Tracheal epithelial cell (primary cell): ENCODE measurements at places on chromosomes 1 and 21. TPM values are rescaled to one million over a fixed set of nuclear protein-coding genes. Genes with fewer than 3 reads are reported as not detected.

ERICH3 gene
- total RNA-seq: under 0.01 TPM in 1 of 2 replicates, not detected in the other

TRIM67 gene
- not detected in 2 replicates for total RNA-seq

RNPC3 gene
- total RNA-seq: 1.2 and 3.8 TPM in 2 replicates

ZBTB8A gene
- 6.7 and 10.4 TPM in 2 replicates for total RNA-seq

RGL1 gene
- total RNA-seq: 0.43 and 1.7 TPM in 2 replicates

HES3 gene
- not detected in 2 replicates for total RNA-seq

PLEKHO1 gene
- 3.8 and 18.3 TPM in 2 replicates for total RNA-seq

RIIAD1 gene
- not detected in 2 replicates for total RNA-seq

KRTAP6-2 gene
- not detected in 2 replicates for total RNA-seq

MNDA gene
- total RNA-seq: not detected in 2 replicates

CR1 gene
- total RNA-seq: not detected in 2 replicates

OR2T11 gene
- not detected in 2 replicates for total RNA-seq

KIF26B gene
- 3.0 and 3.1 TPM in 2 replicates for total RNA-seq

LCE2C gene
- not detected in 2 replicates for total RNA-seq

GSTM1 gene
- 0.96 and 5.1 TPM in 2 replicates for total RNA-seq

CELA3B gene
- 1.9 TPM in 1 of 2 replicates, not detected in the other for total RNA-seq

TEX38 gene
- not detected in 2 replicates for total RNA-seq

PTGER3 gene
- total RNA-seq: under 0.01 TPM in 1 of 2 replicates, not detected in the other

BNIPL gene
- total RNA-seq: 2.4 and 5.5 TPM in 2 replicates

PDXK gene
- 207 and 269 TPM in 2 replicates for total RNA-seq

KLF17 gene
- 0.24 TPM in 1 of 2 replicates, not detected in the other for total RNA-seq

SLC45A1 gene
- total RNA-seq: 0.24 and 0.85 TPM in 2 replicates

UTS2 gene
- not detected in 2 replicates for total RNA-seq

SYCP1 gene
- total RNA-seq: not detected in 2 replicates

NBPF4 gene
- total RNA-seq: 0.24 TPM in 1 of 2 replicates, not detected in the other

ZFP69 gene
- total RNA-seq: 2.4 and 2.6 TPM in 2 replicates

ACTL8 gene
- not detected in 2 replicates for total RNA-seq

OR2AK2 gene
- total RNA-seq: not detected in 2 replicates

CD101 gene
- total RNA-seq: 0.48 and 1.3 TPM in 2 replicates

ROR1 gene
- total RNA-seq: 0.64 and 3.6 TPM in 2 replicates

ZNF436 gene
- total RNA-seq: 30.4 and 35.8 TPM in 2 replicates

GBP6 gene
- 21.7 and 38.6 TPM in 2 replicates for total RNA-seq

MYBPH gene
- not detected in 2 replicates for total RNA-seq

SPRR1B gene
- 14.7 and 15.3 TPM in 2 replicates for total RNA-seq

PCSK9 gene
- 33.9 and 39.8 TPM in 2 replicates for total RNA-seq

CBR3 gene
- 1.3 and 1.7 TPM in 2 replicates for total RNA-seq

PRDM16 gene
- 0.24 and 1.1 TPM in 2 replicates for total RNA-seq

SLFNL1 gene
- under 0.01 TPM in 1 of 2 replicates, not detected in the other for total RNA-seq

CKS1B gene
- 67.6 and 80.5 TPM in 2 replicates for total RNA-seq

GPR3 gene
- total RNA-seq: 0.24 TPM in 1 of 2 replicates, not detected in the other

CLCA4 gene
- total RNA-seq: 0.96 and 6.8 TPM in 2 replicates

AK5 gene
- total RNA-seq: 6.5 TPM in 1 of 2 replicates, not detected in the other

KLHDC7A gene
- total RNA-seq: 1.2 TPM in 1 of 2 replicates, not detected in the other

MYOM3 gene
- total RNA-seq: 0.21 and 1.4 TPM in 2 replicates

DDAH1 gene
- total RNA-seq: 2.1 and 6.7 TPM in 2 replicates

FNDC5 gene
- 0.21 TPM in 1 of 2 replicates, not detected in the other for total RNA-seq

PAPPA2 gene
- total RNA-seq: 3.6 and 14.1 TPM in 2 replicates

TSPAN2 gene
- total RNA-seq: 3.4 TPM in 1 of 2 replicates, not detected in the other

AMY1C gene
- total RNA-seq: not detected in 2 replicates

SPRR2G gene
- total RNA-seq: not detected in 2 replicates

RCAN3 gene
- 15.9 and 17.9 TPM in 2 replicates for total RNA-seq

L1TD1 gene
- under 0.01 and 1.9 TPM in 2 replicates for total RNA-seq

PTCH2 gene
- total RNA-seq: not detected in 2 replicates

BSND gene
- not detected in 2 replicates for total RNA-seq

PCP4 gene
- not detected in 2 replicates for total RNA-seq

KCNJ9 gene
- total RNA-seq: under 0.01 and 0.21 TPM in 2 replicates

E2F2 gene
- total RNA-seq: under 0.01 and 0.24 TPM in 2 replicates

SYT6 gene
- not detected in 2 replicates for total RNA-seq

CAMK1G gene
- 0.24 TPM in 1 of 2 replicates, not detected in the other for total RNA-seq

OPRD1 gene
- total RNA-seq: under 0.01 TPM in 1 of 2 replicates, not detected in the other
